ENCODE measurements at places on chromosomes 3 and 15. TPM values are rescaled to one million over a fixed set of nuclear protein-coding genes. Genes with fewer than 3 reads are reported as not detected.

The ACOX2 gene
- total RNA-seq: not detected

The ANKRD63 gene
- total RNA-seq: not detected

The LSMEM2 gene
- total RNA-seq: not detected

The CCDC80 gene
- total RNA-seq: 0.25 TPM

The CEMIP gene
- not detected for total RNA-seq

The LRRC31 gene
- total RNA-seq: not detected

DNA sequence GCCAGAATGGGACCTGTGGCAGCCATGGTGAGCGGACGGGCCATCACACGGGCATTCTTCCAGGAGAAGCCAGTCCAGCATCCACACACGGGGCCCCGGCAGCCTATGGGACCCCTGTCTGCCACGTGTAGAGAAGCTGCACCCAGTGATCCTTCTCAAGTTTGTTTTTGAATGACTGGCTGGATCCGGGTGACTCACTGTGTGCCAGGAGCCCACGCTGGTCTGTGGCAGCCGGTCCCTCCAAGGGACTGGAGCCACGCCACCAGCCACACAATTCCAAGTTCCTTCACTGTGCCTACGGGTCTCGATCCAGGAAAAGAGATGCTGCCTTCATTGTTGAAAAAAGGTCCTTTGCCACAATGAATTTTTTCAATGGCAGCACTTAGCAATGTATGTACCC is 58.1 kb downstream of the ATP10A start:
- peaks cover 9% of the 10 kb centered on the region for H3K36me3 ChIP-seq
- no peak overlapping the region for H3K27ac ChIP-seq
- no peak overlapping the region for H3K4me3 ChIP-seq
- H3K4me1 ChIP-seq: peaks cover 9% of the 10 kb centered on the region

- peaks cover 47% of the 10 kb centered on the region for H3K36me3 ChIP-seq
- DNase-seq: peak; percentile 86
- H3K27me3 ChIP-seq: no peaks in the 10 kb centered on the region
- H3K4me1 ChIP-seq: peaks cover 99% of the 10 kb centered on the region
Measured at GRCh38 chr15:31365655-31366127, 39.1 kb downstream of the KLF13 start.

- H3K27me3 ChIP-seq: no peaks in the 10 kb centered on the region
- peak overlapping the region; percentile 88 for H3K27ac ChIP-seq
- DNase-seq: peak; percentile 53
- peaks cover 60% of the 10 kb centered on the region for H3K4me1 ChIP-seq
- H3K36me3 ChIP-seq: peaks cover 27% of the 10 kb centered on the region
Measured at GRCh38 chr3:194487289-194488054, 670 bp upstream of the ATP13A3 start.

DNA sequence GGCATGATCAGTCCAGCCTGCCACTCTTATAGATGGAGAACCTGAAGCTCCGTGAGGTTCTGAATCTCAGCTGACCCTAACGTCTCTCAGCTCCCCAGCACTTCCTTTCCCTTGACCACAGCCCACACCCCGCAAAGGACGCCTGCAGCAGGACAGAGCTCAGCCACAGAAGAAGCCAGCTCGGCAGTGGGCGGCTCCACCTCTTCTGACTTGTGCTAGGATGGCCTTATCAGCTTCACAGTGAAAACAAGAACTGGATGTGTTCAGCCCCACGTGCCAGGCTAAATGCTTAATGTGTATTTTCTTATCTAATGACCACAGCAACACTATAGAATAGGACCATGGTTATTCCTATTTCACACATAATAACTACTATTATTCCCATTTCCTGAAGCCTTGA is 127.6 kb downstream of the ARNT2 start:
- no peak overlapping the region for H3K4me3 ChIP-seq
- no peak for DNase-seq
- no peaks in the 10 kb centered on the region for H3K36me3 ChIP-seq
- H3K27me3 ChIP-seq: peaks cover 19% of the 10 kb centered on the region
- no peaks in the 10 kb centered on the region for H3K4me1 ChIP-seq
- H3K27ac ChIP-seq: no peak overlapping the region

DNA sequence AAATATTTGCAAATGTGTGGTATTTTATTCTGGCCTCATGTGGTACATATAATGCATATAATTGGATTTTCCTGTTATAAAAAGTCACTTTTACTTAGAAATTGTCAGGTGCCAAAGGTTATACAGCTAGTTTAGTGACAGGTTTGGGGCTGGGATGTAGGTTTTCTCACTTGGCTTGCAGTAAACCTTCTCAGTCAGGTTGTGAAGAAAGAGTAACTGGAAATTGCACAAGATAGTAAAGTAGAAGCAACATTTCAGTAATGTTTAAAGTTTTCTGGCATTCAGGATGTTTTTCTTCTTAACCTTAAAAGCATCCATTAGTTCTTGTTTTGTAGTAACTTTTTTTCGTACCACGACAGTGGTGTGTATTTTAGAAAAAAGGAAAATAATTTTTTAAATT is 53.9 kb downstream of the MEF2A start:
- peaks cover 19% of the 10 kb centered on the region for H3K4me1 ChIP-seq
- no peak for DNase-seq
- no peak overlapping the region for H3K4me3 ChIP-seq
- peaks cover 15% of the 10 kb centered on the region for H3K36me3 ChIP-seq

DNA sequence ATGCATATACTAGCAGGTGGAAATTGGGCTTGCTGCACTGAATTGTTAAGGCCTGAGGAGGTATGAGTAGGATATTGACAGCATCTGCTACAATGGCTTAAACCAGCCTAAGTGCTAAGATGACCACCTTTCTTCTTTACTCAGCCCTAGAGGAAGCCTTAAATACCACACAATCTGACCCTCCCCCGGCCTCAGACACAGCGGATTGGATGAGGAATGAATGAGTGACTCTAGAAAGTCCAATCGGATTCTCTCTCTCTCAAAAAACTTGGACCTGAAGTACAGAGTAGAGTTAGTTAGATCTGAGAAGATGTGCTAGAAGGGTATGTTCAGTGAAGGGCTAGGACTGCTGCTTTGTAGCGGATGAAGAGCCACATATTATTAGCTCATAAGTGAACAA is 39.9 kb upstream of the C3orf49 start:
- no peaks in the 10 kb centered on the region for H3K4me1 ChIP-seq
- no peak for DNase-seq
- H3K27me3 ChIP-seq: no peaks in the 10 kb centered on the region
- H3K4me3 ChIP-seq: no peak overlapping the region
- H3K27ac ChIP-seq: no peak overlapping the region

DNA sequence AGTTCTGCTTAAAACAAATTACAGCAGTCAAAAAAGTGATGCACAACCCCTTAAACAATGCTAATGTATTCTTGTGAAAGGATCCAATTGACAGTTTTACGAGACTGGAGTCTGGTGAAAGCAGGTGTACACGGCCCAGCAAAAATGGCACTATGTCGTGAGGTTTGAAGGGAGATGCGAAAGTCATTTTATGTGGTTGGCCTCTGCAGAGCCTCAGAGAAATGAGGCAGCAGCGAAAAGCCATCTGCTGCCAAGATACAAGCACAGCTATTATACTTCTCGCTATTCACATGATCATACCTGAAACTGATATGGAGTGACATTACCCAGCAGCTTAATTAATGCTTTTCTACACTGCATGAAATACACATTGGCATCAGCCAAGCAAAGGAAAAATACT is 36.4 kb downstream of the MECOM start:
- H3K36me3 ChIP-seq: no peaks in the 10 kb centered on the region
- H3K27ac ChIP-seq: no peak overlapping the region
- DNase-seq: no peak
- no peak overlapping the region for H3K4me3 ChIP-seq

- no peak overlapping the region for H3K27ac ChIP-seq
- H3K27me3 ChIP-seq: peaks cover 9% of the 10 kb centered on the region
- no peak overlapping the region for H3K4me3 ChIP-seq
- no peaks in the 10 kb centered on the region for H3K36me3 ChIP-seq
Measured at GRCh38 chr3:37536840-37537239, 324.8 kb upstream of the CTDSPL start.

GRCh38 chr3:125119752-125120378 is 64.1 kb upstream of the HEG1 start:
- DNase-seq: no peak
- H3K27me3 ChIP-seq: peaks cover 29% of the 10 kb centered on the region
- no peak overlapping the region for H3K4me3 ChIP-seq
- no peaks in the 10 kb centered on the region for H3K36me3 ChIP-seq
- no peak overlapping the region for H3K27ac ChIP-seq

GRCh38 chr3:24315356-24315755 is 179.3 kb downstream of the THRB start:
- no peak overlapping the region for H3K4me3 ChIP-seq
- DNase-seq: no peak
- no peaks in the 10 kb centered on the region for H3K4me1 ChIP-seq
- no peak overlapping the region for H3K27ac ChIP-seq

GRCh38 chr3:119794971-119795612 is 13.2 kb downstream of the NR1I2 start:
- H3K27ac ChIP-seq: no peak overlapping the region
- no peaks in the 10 kb centered on the region for H3K4me1 ChIP-seq
- H3K27me3 ChIP-seq: peaks cover 14% of the 10 kb centered on the region

DNA sequence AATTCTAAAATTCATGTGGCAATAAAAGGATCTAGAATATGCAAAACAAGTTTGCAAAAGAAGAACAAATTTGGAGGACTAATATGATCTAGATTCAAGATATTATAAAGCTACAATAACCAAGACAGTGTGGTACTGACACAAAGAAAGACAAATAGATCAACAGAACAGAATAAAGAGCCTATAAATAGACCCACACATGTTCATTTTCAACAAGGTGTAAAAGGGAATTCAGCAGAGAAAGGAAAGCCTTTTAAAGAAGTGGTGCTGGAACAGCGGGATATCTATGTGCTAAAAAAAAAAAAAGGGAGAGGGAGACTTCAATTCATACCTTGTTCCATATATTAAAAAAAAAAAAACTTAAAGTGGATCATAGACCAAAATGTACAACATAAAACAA is 149.0 kb downstream of the WDR76 start:
- H3K27me3 ChIP-seq: peaks cover 17% of the 10 kb centered on the region
- H3K4me3 ChIP-seq: no peak overlapping the region
- peaks cover 32% of the 10 kb centered on the region for H3K4me1 ChIP-seq
- no peak overlapping the region for H3K27ac ChIP-seq
- H3K36me3 ChIP-seq: peaks cover 7% of the 10 kb centered on the region

DNA sequence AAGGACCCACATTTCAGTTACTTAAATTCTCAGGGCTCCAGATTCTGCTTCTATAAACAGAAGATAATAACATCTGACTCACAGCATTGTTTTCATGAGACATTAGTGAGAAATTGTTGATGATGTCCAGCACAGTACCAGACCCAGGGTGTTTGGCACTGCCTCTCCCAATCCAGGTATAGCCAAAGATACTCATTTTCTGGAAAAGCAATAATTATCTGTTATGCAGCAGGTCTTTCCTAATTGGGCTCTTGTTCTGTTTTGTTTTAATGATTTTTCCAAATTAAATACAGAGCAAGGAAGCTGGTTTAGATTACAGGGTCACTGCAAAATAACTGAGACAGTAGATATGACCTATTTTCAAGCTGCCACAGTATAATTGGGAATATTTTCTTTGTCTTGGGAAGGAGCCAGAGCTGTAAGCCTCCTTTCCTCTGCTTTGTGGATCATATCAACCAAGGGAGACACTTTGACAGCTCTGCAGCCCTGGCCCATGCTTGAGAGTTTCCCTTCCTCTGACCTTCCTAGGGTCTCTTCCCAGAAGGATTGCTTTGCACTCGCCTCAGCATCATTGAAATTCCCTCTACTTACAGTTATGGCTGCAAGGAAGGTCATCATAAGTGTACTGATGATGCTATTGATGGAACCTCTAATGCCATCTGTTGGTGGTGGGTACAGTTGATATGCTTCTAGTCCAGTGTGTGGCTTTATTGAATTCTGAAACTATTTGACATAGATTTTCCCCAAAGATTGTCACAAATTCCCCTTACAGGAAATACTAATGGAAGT is 522.4 kb upstream of the ADAMTS9 start:
- no peaks in the 10 kb centered on the region for H3K27me3 ChIP-seq
- H3K27ac ChIP-seq: no peak overlapping the region
- H3K4me3 ChIP-seq: no peak overlapping the region
- H3K36me3 ChIP-seq: no peaks in the 10 kb centered on the region
- no peaks in the 10 kb centered on the region for H3K4me1 ChIP-seq

DNA sequence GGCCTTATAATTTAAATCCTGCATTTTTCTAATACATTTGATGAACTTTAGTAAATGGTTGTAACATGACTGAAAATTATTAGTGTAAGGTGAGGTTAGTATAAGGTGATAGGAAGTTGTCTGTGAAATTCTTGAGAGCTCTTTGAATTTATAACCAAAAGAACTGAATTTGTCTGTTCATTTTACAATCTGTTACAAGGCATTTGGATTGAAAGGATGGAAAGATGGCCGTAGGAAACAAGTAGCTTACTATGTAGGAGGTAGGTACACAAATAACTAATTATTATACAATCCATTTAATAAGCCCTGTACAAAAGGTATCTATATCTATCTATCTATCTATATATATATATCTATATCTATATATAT is 6.6 kb downstream of the DIPK2A start:
- H3K36me3 ChIP-seq: peaks cover 23% of the 10 kb centered on the region
- no peaks in the 10 kb centered on the region for H3K27me3 ChIP-seq
- no peak for DNase-seq
- H3K4me3 ChIP-seq: no peak overlapping the region
- peaks cover 38% of the 10 kb centered on the region for H3K4me1 ChIP-seq

DNA sequence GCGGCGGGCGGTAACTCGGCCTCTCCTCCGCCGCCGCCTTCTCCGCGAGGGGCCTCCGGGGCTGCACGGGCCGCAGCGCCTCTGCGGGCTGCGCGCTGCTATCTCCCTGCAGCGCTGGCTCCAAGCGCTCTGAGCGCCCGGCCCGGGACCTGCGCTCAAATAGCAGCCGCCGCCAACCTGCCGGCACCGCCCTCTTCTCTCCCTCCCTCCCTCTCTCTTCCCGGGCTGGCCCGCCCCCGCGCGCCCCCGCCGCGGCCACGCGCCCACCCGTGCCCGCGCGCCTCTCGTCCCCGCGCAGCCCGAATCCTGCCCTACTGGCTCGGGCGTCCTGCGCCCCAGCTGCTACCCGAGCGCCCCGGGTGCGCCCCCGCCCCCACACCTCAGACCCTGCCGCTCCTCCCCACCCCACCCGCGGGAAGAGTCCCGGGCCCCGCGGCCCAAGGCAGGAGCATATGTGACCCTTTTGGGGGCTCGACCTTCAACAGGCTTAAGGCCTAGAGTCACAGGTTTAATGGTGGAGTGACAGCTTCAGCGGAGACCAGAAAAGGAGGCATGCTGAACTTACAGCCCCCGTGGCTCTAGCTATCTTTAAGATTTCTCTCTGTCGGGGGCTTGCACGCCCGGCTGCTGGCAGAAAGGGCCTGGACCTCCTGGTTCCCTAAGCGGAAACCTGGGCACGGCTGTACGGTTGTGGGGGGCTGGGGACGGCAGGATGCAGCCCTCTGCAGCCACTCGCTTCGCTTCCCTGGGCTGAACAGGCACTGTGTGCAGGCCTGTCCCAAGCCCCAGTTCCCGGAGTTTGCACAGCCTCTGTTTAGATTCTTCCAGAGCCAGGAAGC is at the start of gene CACNA2D2:
TSS of gene CACNA2D2 (minus strand) at position 131 of the 839 bp plus-strand sequence. CDS start 211 bp downstream, outside the sequence.
- no peaks in the 10 kb centered on the region for H3K36me3 ChIP-seq
- peak within 1 kb of the TSS; percentile 43 for H3K4me3 ChIP-seq
- DNase-seq: peak; percentile 47
- H3K27ac ChIP-seq: no peak within 1 kb of the TSS
- H3K4me1 ChIP-seq: peaks cover 3% of the 10 kb centered on the region

All from activated CD4-positive, alpha-beta memory T cell treated with anti-CD3 and anti-CD28 coated beads, Interleukin-2, amount 10 ng/mL, durations not matched to agents 7 days and 5 days (primary cell).